Activated CD4-positive, CD25-positive, alpha-beta regulatory T cell (primary cell): ENCODE measurements at places on chromosomes 4 and X.
A peak's percentile ranks its signal among the peaks of the same experiment; 100 is the strongest.

DNA sequence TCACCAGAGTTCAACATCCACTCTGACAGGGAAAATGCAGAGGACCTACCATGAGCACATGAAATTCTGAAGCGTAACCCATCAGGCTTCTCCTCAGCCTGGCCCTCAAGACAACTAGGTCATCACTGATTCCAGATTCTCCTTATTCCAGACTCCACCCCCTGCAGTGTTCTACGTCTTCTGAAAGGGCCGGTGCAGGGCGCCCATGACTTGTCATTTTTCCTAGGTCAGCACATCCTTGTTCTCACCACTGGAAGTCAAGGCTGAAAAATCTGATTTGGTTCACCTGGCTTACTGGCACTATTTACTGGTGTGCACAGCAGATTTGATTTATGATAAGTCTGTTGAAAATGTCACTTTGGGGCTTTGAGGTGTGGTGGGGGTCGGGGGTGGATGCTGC lies 140.9 kb upstream of the KLF3 start:
- DNase-seq, result no peak

DNA sequence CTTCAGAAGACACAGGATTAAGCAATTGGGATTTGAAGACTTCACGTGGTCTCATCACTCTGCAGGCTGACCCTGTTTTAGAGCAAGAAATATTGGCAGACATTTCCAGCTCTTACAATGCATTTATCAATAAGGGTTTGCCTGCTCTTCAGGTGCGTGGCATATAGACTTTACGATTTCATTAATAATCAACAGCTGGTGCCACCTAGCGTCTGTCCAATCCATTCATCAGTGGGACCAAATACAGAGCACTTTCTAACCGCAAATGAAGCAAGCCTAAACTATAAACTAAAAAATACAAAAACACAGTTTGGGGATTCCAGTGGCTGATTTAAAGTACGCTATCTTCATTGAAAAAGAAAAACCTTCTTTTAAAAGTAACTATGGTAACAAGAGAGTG lies 125.4 kb upstream of the DMD start:
- no peak for DNase-seq

DNA sequence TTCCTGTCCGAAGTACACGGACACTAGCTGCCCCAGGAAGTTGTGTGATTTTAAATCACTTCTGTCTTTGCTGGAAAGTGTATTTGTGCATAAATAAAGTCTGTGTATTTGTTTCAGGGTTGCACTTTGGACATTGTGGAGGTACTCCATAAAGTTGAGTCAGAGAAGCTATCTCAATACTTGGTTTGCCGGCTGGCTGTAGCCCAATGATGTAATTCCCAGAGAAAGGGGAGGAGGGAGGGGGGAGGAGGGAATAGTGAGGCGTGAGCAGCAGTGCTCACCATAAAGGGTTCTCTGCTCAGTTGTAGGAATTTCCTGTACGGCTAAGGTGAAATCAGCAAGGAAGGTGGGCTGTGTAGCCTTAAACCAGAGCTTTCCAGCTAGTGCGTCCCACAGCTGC lies 7.5 kb downstream of the APEX2 start:
- no peak for DNase-seq

DNA sequence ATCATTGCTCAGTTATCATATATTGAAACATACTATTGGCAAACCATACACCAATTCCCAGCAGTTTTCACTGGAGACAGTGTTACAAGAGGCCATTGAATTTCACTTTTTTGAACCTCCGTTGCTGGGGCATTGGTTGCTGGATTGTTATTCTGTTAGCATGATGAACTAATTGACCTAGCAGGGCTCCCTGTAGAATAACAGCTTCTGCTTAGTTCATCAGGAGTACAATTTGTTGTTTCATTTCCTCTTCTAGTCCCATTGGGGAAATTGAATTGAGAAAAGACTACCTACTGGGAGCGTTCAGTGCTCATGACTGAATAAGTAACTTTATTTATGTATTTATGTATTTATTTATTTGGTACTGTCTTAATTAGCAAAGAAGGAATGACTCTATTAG lies 151.6 kb downstream of the SLIT2 start:
- DNase-seq, result no peak

GRCh38 chrX:76434103-76434741 lies 6.7 kb downstream of the MAGEE1 start:
- no peak for DNase-seq

GRCh38 chrX:46070421-46070820 lies 474.8 kb downstream of the ZNF674 start:
- no peak for DNase-seq

- DNase-seq, result no peak
Measured at GRCh38 chr4:114192854-114193253, 213.4 kb upstream of the ARSJ start.

GRCh38 chr4:86967798-86968197 lies 33.0 kb downstream of the AFF1 start:
- DNase-seq, result no peak

DNA sequence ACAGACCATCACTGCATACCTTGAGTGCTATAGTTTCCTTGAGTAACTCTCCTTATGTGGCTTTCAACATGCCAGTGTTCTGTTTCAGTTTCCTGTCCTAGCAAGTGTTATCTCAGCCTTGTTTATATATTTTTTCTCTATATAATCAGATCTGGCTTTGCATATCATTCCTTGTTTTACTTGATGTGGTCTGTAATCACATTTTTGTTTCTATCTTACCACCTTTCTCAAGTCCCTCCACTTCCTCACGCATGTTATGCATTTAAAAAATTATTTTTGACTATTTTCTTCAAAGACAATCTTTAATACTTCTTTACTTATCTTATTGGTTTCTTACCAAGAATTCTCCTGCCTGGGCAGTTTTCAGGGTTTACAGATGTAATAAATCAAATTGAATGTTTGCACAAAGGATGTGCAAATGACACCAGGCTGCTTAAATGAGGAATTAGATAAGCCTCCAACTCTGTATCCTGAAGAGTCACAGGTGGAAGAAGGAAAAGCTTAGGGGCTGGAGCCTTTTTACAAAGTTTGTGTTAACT lies 351.2 kb downstream of the BMPR1B start:
- DNase-seq, result no peak

GRCh38 chr4:67779631-67780030 lies 25.4 kb upstream of the GNRHR start:
- DNase-seq, result no peak

- DNase-seq, result no peak
Measured at GRCh38 chr4:174716986-174717770, 111.9 kb downstream of the GLRA3 start.

GRCh38 chrX:47817421-47817820 lies 19.3 kb upstream of the ZNF81 start:
- DNase-seq, result no peak

GRCh38 chrX:147875866-147876596 lies 35.7 kb upstream of the FMR1 start:
- no peak for DNase-seq

- DNase-seq, result peak; percentile 11
Measured at GRCh38 chr4:183098723-183099536, at the start of gene WWC2. Gene WWC2, plus strand, starts transcription at chr4:183099257. Its CDS starts 235 bp downstream, at chr4:183099492.

DNA sequence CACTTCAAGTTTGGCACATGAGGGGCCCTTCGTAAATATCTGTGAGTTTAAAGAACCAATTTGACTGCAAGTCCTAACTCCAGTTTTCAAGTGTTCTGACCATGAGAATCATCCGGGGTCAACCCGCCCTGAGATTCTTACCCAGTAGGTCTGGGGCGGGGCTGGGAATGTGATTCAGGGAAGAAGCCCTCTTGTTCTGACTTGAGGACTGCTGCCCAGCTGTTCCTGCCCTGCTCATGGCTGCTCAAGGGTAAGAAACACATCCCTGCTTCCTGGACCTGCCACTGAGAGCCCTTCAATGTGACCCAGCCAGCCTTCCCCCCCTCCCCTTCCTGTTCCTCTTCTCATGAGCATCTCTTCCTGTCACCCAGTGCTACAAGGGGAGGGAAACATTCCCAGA lies 92.7 kb upstream of the PGRMC2 start:
- no peak for DNase-seq

DNA sequence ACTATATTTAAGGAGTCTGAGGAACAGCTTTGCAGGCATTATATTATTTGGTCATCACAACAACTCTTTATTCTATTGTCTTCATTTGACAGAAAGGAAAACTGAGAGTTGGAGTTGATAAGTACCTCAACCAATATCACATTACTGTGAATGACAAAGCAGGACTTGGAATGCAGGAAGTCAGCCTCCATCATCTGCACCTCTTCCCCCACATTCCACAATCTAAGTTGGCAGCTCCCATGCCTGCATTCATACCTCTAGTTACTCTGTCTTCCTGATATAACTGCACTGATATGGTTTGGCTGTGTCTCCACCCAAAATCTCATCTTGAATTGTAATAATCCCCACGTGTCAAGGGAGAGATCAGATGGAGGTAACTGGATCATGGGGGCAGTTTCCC lies 356.7 kb downstream of the GALNTL6 start:
- DNase-seq, result no peak

DNA sequence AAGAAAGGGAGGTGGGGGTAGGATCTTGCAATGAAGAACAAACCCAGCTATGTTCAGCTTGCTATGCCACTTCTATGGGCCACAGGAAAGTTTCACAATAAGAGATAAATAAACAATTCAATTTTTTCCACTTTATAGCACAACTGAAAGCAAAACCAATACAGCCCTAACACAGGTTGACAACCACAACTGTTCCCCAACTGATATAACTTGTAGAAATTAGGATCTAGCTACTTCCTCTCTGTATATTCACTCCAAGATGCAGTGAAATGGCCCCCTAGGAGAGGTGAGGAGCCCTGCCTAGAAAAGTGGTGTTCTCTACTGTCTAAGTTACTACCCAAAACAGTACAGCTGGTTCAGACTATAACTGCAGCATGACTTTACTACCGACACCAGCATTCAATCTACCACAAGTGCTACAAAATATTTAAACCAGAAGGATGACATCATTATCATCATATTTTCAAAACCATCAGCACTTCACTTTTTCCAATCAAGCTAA lies 77.0 kb downstream of the FBXW7 start:
- no peak for DNase-seq

- DNase-seq, result no peak
Measured at GRCh38 chr4:41957634-41958033, 22.4 kb downstream of the TMEM33 start.

DNA sequence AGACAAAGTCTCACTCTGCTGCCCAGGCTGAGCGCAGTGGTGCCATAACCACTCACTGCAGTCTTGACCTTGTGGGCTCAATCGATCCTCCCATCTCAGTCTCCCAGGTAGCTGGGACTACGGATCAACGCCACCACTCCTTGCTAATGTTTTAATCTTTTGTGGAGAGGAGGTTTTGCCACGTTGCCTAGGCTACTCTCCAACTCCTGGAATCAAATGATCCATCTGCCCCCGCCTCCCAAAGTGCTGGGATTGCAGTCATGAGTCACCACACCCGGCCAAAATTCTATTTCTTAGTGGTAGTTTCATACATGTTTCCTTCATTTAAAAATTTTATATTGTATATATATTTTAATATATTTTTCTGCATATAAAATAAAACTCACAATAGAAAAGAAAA lies 125.8 kb upstream of the CLNK start:
- no peak for DNase-seq

DNA sequence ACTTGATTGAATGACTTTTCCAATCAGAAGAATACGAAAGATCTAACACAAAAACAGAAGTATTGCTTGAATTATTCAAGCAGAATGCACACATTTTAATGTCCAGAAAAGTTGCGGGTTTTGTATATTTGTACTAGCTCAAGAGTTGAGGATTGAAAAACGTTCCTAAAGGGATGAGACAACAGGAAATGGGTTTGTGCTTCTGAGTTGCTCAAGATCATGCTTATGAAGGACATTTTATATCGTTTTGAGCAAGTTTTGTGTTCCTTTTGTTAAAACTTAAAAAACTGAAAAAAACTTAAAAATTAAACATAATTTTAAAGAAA lies 353 bp upstream of the SMIM10 start:
- DNase-seq, result no peak

DNA sequence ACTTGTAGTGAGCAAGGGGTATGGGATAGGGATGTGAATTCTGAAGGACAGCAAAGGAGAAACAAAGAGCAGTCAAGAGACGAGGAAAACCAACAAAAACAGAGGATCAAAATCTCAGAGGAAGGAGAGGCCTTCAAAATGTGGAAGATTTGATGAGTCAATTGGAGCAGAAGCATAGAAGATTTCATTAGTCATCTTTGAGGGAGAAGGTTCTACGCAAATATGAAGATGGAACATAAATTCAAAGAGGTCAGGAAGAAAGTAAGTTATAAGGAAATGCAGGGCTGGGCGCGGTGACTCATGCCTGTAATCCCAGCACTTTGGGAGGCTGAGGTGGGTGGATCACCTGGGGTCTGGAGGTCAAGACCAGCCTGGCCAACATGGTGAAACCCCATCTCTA lies 35.4 kb downstream of the MID2 start:
- no peak for DNase-seq
